ENCODE measurements at places on chromosomes 6 and 20.

DNA sequence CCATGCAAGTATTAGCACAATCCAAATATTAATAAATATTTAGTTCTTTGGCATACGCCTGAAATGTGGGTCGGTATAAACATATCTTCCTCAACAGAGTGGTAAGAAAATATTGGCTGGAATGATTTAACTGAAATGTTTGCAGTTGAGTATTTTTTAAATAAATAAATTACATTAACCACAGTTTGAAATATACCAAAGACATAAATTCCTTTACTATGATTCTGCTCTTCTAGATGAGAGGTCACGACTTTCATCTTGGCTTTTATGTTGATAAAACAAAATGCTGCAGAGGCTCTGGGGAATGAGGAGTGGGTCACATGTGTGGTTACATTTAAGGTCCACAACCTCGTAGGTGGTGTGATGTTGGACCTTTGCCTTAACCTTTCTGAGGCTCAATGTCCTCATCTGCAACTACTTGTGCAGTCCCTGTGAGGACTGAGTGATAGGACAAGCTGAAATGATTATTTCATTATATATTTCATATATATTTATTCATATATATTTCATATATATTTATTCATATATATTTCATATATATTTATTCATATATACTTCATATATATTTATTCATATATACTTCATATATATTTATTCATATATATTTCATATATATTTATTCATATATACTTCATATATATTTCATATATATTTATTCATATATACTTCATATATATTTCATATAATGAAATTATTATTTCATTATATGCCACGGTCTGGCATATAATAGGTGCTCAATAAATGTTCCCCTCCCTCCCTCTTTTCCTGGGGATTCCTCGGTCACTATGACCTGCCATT, 107.4 kb downstream of the SAMD5 start:
- no peaks in the 10 kb centered on the region for H3K36me3 ChIP-seq
- H3K27me3 ChIP-seq, result no peaks in the 10 kb centered on the region
- no peaks in the 10 kb centered on the region for H3K4me1 ChIP-seq

DNA sequence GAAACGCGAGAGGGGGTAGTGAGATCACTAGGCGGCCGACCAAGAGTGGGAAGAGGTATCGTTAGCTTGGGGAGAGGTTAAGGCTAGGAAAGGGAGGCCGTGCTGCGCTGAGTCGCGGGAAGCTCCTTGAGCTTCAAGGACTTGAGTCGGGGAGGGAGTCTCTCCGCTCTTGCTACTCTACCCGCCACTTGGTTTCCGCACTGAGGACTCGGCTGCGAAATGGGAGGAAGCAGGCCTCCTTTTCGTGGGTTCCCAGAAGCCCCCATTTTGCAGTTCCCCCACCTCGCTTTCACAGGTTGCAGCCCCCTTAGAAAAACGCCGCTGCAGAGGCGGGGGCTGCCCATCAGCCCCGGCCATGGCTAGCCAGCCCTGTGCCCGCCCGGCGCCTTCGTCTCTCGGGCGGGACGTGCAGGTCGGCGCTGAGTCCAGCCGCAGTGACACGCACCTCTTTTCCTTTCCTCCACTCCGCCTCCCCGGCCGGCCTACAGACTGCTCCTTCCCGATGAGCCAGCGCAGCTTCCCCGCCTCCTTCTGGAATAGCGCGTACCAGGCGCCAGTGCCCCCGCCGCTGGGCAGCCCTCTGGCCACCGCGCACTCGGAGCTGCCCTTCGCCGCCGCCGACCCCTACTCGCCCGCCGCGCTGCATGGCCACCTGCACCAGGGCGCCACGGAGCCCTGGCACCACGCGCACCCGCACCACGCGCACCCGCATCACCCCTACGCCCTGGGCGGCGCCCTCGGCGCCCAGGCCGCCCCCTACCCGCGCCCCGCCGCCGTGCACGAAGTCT, 4.9 kb downstream of the VGLL2 start:
- no peak overlapping the region for H3K27ac ChIP-seq
- H3K4me1 ChIP-seq, result no peaks in the 10 kb centered on the region
- peaks cover 78% of the 10 kb centered on the region for H3K27me3 ChIP-seq

GRCh38 chr6:70566751-70567382, at the start of gene SDHAF4:
Gene SDHAF4, plus strand, starts transcription at chr6:70566930. Its CDS starts 11 bp downstream, at chr6:70566941.
- peak; percentile 85 for DNase-seq
- peak within 1 kb of the TSS; percentile 89 for H3K27ac ChIP-seq
- H3K4me1 ChIP-seq, result peaks cover 12% of the 10 kb centered on the region
- peaks cover 5% of the 10 kb centered on the region for H3K27me3 ChIP-seq
- peak within 1 kb of the TSS; percentile 90 for H3K4me3 ChIP-seq

DNA sequence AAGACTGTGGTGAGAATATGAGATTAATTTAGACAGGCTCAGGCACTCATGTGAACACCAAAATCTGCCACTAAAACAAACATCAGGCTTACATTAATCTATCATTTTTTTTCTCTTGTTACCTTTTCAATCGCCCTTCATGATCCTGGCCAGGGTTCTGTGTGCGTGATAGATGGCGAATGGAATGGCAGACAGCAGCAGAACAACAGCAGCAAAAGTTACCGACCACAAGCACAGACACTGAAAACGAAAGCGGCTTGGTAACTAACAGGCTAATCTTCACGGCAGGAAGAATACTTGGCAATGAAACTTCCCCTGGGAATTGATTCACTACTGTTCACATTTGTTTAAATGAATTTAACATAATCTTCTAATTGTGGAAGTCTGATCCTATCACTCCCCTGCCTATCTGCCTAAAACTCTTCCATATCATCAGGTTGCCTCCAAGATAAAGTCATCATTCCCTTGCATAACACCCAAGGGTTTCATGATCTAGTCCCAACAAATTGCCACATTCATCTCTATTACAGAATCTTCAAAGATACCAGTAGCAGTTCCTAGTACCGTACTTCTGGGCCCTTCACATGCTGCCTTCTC, 28.7 kb downstream of the PTPRK start:
- H3K36me3 ChIP-seq, result no peaks in the 10 kb centered on the region
- no peak overlapping the region for H3K27ac ChIP-seq
- DNase-seq, result no peak
- no peak overlapping the region for H3K4me3 ChIP-seq
- H3K4me1 ChIP-seq, result no peaks in the 10 kb centered on the region

GRCh38 chr20:25165128-25165527, 30.4 kb upstream of the ENTPD6 start:
- no peak overlapping the region for H3K4me3 ChIP-seq
- no peaks in the 10 kb centered on the region for H3K4me1 ChIP-seq
- DNase-seq, result no peak
- no peaks in the 10 kb centered on the region for H3K27me3 ChIP-seq

GRCh38 chr6:72382602-72383529, 239.0 kb upstream of the KCNQ5 start:
- H3K27ac ChIP-seq, result no peak overlapping the region
- no peaks in the 10 kb centered on the region for H3K4me1 ChIP-seq
- H3K36me3 ChIP-seq, result no peaks in the 10 kb centered on the region
- no peak overlapping the region for H3K4me3 ChIP-seq

DNA sequence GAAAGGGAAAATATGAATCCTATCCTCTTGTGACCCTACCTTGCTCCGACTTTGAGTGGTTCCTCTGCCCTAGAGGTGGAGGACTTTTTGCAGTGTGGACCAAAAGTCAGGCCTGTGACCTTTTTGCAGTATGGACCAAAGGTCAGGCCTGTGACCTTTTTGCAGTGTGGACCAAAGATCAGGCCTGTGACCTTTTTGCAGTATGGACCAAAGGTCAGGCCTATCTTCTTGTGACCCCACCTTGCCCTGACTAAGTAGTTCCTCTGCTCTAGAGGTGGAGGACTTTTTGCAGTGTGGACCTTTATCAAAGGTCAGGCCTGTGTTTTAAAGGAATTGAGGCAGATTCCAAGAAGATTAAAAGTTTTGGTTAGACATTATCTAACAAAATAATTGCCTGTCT, 10.9 kb upstream of the ERVFRD-1 start:
- peaks cover 12% of the 10 kb centered on the region for H3K36me3 ChIP-seq
- H3K4me1 ChIP-seq, result no peaks in the 10 kb centered on the region
- no peak for DNase-seq

DNA sequence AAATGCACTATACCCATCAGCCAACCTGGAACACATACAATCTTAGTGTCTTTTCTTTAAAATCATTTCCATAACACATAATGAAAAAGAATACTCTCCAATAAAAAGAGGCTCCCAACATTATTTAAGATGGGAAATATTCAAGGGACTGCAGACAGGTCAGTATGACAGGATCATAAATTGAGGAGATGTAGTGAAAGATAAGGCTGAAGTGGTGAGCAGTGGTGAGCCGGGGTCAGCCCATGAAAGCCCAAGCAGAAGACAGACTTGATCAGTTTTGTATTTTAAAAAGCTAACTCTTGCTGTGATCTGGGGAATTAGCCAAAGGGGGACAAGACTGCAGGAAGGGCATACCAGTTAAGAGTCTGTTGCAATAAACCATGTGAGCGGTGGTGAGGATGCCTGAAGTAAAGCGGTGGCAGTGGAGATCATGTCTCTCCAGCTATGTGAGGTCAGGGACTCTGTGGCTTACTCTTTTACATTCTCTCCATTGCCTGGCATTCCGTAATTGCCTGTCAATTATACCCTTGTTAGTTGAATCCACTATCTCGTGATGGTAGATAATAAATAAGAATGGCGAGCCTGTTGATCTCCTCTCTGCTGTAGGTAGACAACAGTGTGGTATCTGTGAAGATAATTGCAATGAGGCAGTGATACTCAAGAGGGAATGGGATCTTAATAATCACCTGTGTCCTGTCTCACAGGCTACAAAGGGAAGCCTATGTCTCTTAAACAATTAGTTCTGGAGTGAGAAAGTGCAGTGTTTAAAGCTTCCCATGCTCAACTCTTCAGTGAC, 97.4 kb downstream of the FILIP1 start:
- no peaks in the 10 kb centered on the region for H3K27me3 ChIP-seq
- no peak overlapping the region for H3K27ac ChIP-seq
- H3K4me3 ChIP-seq, result no peak overlapping the region
- no peaks in the 10 kb centered on the region for H3K4me1 ChIP-seq
- no peaks in the 10 kb centered on the region for H3K36me3 ChIP-seq

- no peak overlapping the region for H3K4me3 ChIP-seq
- H3K36me3 ChIP-seq, result no peaks in the 10 kb centered on the region
- DNase-seq, result no peak
Observed at GRCh38 chr6:37673436-37673835, 24.2 kb downstream of the MDGA1 start.

DNA sequence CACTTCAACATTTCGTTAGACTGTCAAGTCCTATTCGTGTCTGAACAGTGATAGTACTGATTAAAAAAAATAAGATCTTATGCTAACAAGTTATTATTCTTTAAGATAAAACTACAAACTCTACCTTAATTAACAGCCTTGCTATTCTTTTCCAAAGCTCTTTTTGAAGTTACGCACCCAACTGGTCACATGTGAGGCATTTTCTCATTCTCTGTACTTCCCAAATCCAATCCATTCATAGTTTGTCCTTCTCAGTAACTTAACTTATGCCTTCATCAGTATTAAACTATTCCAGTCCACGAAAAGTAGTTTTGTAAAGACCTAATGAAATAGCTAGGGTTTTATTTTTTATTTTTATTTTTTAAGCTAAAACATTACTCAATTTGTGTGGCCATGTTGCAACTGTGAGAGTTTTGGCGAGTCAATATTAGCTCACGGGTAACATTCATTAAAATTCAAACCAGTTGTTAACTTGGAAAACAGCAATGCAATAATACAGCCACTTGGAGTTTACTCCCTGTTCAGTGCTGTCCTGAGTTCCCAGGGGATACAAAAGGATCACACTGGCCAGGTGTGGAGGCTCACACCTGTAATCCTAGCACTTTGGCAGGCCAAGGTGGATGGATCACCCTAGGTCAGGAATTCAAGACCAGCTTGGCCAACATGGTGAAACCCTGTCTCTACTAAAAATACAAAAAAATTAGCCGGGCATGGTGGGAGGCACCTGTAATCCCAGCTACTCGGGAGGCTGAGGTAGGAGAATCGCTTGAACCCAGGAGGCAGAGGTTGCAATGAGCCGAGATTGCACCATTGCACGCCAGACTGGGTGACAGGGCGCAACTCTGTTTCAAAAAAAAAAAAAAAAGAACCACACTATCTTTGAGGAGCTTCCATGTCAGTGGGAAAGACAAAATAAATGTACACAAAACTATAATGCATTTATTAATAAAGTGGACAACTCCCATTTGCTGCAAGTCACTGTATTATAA, 27.9 kb upstream of the EEF1A1 start:
- no peak overlapping the region for H3K27ac ChIP-seq
- H3K4me1 ChIP-seq, result no peaks in the 10 kb centered on the region
- H3K36me3 ChIP-seq, result no peaks in the 10 kb centered on the region
- H3K4me3 ChIP-seq, result no peak overlapping the region
- no peak for DNase-seq
